ENCODE measurements at places on chromosomes 4 and X. TPM values are rescaled to one million over a fixed set of nuclear protein-coding genes. Genes with fewer than 3 reads are reported as not detected.

DNA sequence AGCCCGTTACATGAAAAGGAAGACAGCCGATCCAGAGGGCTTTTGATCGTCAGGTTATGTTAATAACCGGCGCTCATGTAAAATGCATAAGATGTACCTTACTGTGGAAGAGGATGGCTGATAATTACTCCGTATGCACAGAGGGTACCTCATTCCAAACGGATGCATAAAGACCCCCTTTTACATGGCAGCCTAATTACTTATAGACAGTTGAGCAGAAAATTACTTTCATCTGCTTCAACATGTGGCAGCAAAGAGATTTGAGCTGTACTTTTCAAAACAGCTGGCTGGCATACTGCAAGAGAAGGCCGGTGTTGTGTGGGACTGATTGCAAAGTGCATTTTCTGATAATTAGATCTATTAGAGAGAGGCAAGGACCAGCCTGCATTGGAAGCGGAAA is 103.4 kb downstream of the SHOX start:
- no peak for DNase-seq

DNA sequence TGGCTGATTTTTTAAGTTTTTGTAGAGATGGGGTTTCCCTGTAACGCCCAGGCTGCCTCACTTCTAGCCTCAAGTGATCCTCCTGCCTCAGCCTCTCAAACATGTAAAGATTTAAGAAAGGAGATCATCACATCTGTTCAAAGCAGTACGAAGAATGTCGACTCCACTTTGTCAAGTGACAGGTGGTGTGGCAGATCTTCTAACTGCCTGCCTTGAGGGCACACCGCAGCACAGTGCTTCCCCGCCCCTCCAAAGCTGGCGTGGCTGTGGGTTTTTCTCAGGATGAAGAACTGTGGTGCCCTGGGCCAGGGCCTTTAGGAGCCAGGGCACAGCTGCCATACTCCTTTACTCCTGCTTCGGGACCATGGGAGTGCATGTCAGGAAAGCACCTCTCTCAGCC is 43.3 kb upstream of the MTNR1A start:
- DNase-seq: no peak

DNA sequence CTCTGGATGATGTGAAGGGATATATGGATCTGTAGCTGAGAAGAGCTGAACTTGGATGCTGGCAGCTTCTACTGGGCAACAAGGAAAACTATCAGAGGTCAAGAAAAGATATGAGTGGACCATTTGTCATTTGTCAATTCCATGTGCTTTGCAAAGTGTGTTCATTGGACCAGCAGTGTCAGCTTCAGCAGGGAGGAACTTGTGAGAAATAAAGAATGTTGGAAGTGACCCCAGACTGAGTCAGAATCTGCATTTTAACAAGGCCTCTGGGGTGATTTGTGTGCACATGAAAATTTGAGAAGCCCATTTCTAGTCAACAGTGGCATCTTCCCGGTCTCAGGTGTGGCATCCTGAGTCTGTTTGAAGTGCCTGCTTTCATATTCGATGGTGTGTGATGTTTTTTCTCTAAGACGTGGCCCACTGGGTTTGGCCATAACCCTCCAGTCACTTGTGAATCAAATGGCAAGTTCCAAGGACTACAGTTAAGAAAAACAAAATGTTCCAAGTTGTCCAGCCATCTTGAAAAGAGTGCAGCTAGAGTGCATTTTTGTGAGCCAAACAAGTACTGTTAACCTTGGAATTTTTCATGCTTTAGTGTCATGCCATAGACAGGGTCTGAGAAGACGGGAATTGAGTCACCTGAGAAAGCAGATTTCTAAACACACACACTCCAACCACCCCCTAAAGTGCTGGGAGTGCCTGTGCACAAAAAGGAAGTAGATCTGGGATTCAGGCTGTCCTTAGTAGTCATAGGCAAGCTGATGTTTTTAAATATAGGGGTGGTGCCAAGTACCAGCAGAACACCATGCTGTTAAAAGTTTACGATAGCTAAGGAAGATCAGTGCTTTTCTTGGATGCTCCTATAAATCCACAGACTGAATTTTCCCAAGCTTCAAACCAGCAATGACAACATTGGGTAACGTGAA is 26.4 kb downstream of the GPM6B start:
- no peak for DNase-seq

GRCh38 chrX:129833153-129833990 is 10.3 kb downstream of the ZDHHC9 start:
- no peak for DNase-seq

- DNase-seq: no peak
Observed at GRCh38 chrX:64379924-64380323, 15.3 kb downstream of the MTMR8 start.

GRCh38 chrX:125522752-125523151 is 203.1 kb downstream of the TEX13C start:
- DNase-seq: no peak

DNA sequence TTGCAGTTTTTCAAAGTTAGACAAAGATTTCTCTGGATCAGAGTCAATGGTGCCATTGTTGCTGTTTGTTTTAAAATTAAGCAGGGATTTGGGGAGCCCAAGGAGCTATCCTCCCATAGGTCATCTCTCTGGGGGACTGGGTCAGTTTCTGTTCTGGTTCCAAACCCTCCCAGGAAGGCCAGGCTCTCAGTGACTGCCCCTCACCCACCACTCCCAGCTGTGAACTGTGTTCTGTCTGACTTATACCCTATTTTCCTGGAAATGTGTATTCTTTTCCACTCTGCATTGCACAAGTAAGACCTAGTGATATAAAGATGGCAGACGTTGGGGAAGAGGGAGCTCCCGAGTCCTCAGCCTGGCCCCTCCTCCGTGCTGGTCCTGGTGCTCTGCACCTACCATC is 65.8 kb downstream of the NHS start:
- no peak for DNase-seq

GRCh38 chrX:87621697-87622096 is 104.1 kb downstream of the KLHL4 start:
- no peak for DNase-seq

DNA sequence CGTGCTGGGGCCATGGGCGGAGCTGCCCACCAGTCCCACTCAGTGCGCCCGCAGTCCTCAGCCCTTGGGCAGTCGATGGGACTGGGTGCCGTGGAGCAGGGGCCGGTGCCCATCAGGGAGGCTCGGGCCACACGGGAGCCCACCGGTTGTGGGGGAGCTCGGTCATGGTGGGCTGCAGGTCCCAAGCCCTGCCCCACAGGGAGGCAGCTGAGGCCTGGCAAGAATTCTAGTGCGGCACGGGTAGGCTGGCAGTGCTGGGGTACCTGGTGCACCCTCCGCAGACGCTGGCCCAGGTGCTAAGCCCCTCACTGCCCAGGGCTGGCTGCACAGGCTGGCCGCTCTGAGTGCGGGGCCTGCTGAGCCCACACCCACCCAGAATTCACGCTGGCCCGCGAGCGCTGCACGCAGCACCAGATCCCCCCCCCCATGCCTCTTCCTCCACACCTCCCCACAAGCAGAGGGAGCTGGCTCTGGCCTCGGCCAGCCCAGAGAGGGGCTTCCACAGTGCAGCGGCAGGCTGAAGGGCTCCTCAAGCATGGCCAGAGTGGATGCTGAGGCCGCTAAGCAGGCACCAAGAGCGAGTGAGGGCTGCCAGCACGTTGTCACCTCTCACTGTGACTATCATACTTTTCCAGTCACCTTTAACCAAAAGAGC is 564.4 kb downstream of the GALNTL6 start:
- no peak for DNase-seq

GRCh38 chr4:139986689-139987501 is 167.1 kb downstream of the MAML3 start:
- no peak for DNase-seq

DNA sequence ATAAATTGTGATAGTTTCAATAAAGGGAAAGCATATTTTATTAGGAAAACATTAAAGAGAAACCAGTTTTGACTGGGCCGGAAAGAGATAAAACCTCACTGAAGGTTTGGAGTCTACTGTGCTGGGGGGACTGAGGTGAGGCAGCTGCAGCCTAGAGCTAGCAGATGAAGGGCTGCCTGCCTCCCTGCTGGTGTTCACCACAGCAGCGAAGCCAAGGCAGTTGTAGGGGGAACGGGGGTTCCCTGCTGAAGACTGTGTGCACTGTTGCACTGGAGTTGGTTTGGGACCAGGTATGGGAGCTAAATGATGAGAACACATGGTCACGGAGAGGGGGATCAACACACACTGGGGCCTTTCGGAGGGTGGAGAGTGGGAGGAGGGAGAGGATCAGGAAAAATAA is 546.5 kb upstream of the SMIM31 start:
- DNase-seq: no peak

- DNase-seq: no peak
Observed at GRCh38 chr4:102064747-102065442, 274.4 kb downstream of the BANK1 start.

- DNase-seq: no peak
Observed at GRCh38 chr4:37139987-37140386, 104.6 kb upstream of the NWD2 start.

DNA sequence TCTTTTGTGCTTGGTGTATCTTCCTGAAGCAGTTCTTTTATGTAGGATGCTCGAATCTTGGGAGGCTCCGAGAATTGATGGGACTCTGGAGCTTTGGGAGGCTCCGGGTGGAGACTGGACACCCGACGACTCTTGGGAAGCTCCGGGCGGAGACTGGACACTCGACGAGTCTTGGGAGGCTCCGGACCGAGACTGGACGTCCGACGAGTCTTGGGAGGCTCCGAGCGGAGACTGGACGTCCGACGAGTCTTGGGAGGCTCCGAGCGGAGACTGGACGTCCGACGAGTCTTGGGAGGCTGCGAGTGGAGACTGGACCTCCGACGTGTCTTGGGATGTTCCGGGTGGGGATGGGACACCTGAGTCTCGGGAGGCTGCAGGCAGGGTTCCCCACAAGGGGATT is 1.6 kb downstream of the FAM47A start:
- no peak for DNase-seq

DNA sequence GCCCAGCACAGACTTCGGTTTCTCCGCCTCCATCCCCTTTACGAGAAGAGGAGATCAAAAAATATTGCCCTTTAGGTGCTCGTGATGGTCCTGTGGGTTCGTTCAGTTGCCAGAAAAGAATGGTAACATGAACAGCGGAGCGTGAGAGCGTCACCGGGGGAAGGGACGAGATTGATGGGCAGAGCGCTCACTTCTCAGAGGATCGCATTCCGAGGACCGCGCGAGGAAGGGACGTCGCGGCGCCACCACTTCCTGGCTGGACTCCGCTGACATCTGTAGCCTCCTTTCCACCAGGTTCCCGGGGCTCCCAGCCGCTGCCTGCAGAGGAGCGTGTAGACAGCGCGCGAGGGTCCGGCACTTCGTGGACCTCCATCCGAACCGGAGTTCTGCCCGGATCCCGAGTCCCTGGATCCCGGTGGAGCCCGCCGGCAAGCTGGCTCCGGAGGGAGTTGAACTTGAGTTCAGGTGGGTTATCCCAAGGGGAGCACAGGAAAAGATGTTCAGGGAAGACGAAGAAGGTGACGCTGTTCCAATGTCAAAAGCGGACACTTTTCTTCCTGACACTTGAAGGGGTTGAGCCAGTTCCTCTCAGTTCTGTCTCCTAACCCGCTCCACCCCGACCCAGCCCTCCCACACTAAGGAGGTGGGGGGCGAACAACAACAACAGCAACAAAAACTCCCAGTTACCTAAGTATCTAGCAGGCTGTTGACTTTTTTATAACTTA is 484 bp downstream of the GALNTL6 start:
- DNase-seq: no peak

DNA sequence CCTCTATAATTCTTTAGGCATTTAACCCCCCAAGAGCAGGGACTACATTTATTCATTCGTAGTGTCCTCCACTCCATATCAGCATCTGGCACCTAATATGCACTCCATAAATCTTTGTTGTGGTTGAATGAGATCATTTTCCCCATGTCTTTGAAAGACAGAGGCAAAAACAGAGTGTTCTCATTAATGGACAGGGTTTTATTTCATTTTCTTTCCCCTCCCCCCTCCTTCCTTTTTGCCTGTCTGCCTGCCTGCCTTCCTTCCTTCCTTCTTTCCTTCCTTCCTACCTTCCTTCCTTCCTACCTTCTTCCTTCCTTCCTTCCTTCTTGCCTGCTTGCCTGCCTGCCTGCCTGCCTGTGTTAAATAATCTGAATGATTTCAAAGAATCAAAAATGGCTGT is 83.2 kb downstream of the SHROOM3 start:
- no peak for DNase-seq

GRCh38 chr4:91751961-91752360 is 551.8 kb upstream of the GRID2 start:
- no peak for DNase-seq

- no peak for DNase-seq
Observed at GRCh38 chrX:17442898-17443297, 67.9 kb downstream of the NHS start.

DNA sequence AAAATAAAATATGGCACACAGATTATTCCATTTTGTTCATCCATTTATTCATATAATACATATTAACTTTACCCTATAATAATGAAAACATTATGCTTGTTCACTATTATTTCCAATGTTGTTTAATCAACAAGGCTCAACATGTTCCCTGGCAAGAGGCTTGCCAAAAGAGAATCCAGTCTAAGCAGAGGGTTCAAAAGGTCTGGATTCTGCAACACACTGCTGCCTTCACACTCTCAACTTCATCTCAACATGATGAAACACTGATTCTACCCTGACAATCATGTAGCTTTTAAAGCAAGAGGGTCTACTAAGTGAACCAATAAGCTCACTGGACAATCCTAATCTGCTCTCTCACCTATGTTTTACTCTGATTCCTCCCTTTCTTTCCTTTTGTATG is 101.1 kb downstream of the MID1 start:
- DNase-seq: no peak

GRCh38 chr4:41866799-41867677 is 68.2 kb upstream of the TMEM33 start:
- no peak for DNase-seq

- DNase-seq: no peak
Observed at GRCh38 chr4:76233083-76233482, 18.4 kb upstream of the FAM47E start.

DNA sequence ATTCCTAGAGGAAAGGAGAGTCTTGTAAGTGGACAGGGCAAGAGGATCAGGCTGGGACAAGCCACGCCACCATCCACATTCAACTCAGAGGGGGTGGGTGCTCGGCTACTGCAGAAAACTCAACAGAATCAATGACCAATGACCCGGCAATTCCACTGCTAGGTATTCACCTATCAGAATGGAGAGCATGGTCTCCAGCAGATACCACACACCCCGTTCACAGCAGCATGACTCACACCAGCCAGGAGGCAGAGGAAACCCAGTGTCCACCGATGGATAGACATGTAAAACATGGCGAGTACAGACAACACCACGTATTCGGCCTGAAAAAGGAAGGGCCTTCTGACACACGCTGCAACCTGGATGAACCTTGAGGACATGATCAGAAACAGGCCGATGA is 175.9 kb downstream of the AFAP1 start:
- no peak for DNase-seq

Gene SRPX
- total RNA-seq: 13.4 TPM

Gene CNGA1
- 0.91 TPM for total RNA-seq

Gene SLC38A5
- 0.16 TPM for total RNA-seq

Gene GPRASP1
- total RNA-seq: 0.87 TPM

Gene PFKFB1
- total RNA-seq: not detected

Gene XKRX
- not detected for total RNA-seq

Gene XAGE2
- 2.7 TPM for total RNA-seq

Gene COL25A1
- total RNA-seq: 0.16 TPM

Gene PHEX
- total RNA-seq: 0.16 TPM

Gene CCDC158
- 0.53 TPM for total RNA-seq

Gene CSAG2
- not detected for total RNA-seq

Gene UGT2B17
- not detected for total RNA-seq

Gene FAT1
- total RNA-seq: 483 TPM

Gene RTL9
- 0.11 TPM for total RNA-seq

Gene GYPE
- total RNA-seq: 2.1 TPM

Gene VCX3B
- total RNA-seq: not detected

Gene AVPR2
- total RNA-seq: not detected

Gene PPEF2
- not detected for total RNA-seq

Gene OTC
- total RNA-seq: not detected

Data from SJSA1 (cell line).